ENCODE measurements at places on chromosomes 1 and 21.

- DNase-seq, result no peak
Measured at GRCh38 chr1:94045465-94046056, 75.4 kb downstream of the ABCA4 start.

- DNase-seq, result no peak
Measured at GRCh38 chr21:27202301-27202700, 235.4 kb upstream of the ADAMTS5 start.

GRCh38 chr1:41024953-41025352 is 3.4 kb upstream of the SLFNL1 start:
- no peak for DNase-seq

DNA sequence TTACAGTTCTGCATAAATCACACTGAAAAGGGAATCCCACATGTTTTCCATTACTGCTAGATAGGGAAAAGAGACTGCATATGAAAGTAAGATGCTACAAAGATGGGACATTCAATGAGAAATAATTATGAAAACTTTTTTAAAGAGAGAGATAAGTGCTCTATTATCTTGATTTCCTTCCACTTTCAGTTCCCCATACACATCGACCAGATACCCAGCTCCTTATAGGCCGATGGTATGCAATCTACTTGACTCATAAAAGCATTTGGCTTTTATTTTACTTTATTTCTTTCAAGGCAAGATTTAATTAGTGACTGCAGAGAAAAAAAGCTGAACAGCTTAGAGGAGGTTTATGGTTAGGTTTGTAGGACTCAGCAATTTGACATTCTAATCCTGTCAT is 13.1 kb downstream of the BRINP2 start:
- DNase-seq, result no peak

GRCh38 chr1:51189421-51190073 is 46.5 kb upstream of the RNF11 start:
- DNase-seq, result peak; percentile 83

DNA sequence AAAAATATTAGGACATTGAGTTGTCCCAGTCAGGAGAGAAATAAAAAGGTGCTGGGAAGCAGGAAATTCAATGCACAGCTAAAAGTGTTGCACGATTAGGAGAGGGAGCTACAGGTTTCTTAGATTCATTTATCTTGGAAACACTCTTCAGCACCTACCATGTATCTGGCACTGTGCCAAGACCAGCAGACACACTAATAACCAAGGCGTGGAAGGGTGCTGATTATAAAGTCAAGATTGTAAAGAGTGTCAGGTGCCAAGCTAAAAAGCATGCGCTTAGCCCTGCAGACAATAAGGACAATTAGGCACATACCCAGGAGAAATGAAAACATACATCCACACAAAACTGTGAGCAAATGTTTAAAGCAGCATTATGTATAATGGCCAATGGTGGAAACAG is 129.9 kb downstream of the DSCAM start:
- peak; percentile 99 for DNase-seq

- DNase-seq, result no peak
Measured at GRCh38 chr1:172812118-172812517, 153.2 kb downstream of the FASLG start.

- DNase-seq, result no peak
Measured at GRCh38 chr1:30386156-30386926, 337.0 kb downstream of the MATN1 start.

DNA sequence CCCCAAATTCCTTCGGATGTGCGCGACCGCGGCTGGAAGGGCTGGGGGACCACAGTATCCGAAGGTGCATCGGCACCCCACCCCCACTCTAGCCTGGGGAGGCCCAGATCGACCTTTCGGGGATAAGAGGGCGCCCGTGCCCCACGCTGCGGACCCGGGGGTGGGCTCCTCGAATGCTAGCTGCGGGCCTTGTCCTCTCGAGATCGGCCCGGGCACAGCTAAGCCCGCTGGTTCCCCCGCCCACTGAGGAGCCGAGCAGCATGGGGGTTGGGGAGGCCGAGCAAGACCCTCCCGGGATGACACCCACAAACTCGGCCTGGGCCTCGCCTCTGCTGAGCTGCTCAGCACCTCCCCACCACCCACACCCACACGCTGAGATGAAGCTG is 653 bp upstream of the IFFO2 start:
- no peak for DNase-seq

DNA sequence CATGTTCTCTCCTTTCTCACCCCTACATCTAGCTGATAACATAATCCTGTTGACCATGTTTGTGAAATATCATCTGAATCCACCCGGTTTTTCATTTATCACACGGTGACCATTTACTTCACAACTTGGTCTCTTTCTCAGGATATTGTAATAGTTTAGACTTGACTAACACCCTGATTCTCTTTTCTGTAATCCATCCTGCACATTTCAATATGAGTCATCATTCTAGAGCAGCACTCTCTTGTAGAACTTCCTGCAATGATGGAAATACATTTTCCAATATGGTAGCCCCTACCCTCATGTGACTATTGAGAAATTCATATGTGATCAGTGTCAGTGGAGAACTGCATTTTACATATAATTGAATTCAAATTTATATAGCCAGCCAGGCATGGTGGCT is 2.3 kb upstream of the JAM2 start:
- DNase-seq, result no peak

GRCh38 chr1:47444562-47445465 is 7.0 kb downstream of the FOXD2 start:
- no peak for DNase-seq

DNA sequence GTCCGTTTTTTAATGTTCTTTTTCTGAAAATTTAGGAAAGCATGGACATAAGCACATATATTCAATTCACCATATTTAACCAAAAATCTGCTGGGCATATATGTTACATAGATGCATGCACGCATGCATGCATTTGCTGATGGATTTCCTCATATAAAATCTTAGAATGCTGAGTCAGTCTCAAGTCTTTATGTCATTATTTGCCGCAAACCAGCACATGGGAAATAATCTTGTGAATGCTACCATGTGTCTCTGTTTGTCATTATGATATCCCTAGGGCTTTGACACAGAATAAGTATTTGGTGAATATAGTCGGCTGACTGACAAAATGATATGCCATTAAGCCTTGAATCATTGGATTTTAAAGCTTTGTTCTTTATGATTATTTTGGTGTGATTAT is 776.5 kb downstream of the KCNT2 start:
- DNase-seq, result no peak

DNA sequence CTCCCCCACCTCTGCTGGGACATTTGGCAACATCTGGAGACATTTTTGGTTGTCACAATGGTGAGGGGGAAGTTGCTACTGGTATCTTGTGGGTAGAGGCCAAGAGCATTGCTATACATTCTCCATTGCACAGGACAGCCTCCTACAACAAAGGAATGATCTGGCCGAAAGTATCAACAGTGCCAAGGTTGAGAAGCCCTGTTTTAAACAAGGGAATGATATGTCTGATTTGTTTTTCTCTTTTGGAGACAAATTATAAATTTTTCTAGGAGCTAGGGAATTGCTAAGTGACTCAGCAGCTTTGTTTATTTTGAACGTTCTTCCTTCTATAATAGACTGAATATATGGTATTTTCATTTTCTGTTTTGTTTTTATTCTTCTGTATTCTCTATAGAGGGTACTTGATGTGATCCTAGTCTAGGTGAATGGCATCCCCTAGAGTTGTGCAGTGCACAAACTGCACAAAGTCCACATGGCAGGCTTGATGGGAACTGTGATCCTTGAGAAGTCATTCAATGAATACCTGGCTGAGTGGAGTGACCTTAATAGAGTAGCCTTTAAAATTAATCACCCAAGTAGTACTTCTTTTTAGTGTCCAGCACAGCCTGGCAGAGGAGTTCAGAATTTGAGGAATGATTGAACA is 288.6 kb upstream of the USP24 start:
- no peak for DNase-seq

DNA sequence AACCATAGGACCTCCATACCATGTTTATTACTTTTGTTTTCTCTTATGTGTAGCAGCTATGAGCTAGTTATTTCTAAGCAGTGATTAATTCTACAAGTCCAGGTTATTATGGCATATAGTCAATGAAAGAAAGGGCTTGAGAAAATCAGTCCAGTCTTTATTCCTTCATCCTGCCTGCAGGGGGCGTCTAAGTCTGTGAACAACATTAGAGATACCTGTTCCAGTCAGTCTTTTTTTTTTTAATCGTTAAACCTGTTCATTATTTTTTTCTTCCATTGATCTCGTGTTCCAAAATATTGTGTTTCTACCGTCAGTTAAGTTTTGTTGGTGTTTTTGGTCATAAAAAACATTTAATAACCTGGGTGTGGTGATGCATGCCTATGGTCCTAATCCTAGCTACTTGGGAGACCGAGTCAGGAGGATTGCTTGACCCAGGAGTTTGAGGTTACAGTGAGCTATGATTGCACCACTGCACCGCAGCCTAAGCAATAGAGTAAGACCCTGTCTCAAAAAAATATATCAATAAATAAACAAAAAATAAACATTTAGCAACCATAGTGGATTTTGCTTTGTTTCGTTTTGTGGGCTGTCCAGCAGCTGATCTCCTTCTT is 29.4 kb upstream of the CD2 start:
- DNase-seq, result peak; percentile 69

DNA sequence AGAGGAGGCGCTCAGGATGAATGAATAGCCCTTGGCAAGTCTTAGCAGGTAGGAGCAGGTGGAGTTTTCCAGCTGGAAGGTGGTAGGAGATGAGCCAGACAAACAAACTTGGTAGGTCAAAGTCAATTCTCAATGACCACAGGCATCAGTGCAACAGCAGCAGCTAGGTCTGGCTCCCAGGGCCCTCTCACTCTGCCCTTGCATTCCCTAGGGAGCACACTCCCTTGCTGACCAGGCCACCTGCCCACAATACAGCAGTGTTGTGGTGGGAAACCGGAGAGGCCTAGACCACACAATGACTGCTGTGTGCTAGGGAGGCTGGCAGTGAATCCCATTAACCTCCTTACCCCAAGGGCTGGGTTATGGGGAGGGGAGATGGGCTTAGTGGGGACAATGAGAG is 13.0 kb upstream of the PAQR6 start:
- DNase-seq, result no peak

DNA sequence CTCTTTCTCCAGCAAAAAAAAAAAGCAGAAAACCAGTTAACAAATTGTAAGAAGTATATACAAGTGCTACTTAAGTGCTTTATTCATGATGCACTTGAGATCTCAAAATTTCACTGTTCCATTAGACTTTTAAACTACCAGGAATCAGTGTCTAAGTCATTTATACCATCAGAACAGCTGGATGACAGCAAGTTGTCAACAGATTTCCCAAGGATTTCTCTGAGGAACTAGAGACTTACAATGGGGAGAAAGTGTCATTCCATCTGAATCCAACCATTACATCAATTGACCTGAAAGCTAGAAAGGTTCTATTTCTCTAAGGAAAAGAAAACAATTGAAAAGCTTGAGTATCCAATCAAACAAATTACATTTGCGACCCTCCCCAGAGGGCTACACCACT is 43.8 kb downstream of the USH2A start:
- no peak for DNase-seq

GRCh38 chr1:157240495-157241184 is 102.4 kb upstream of the ETV3 start:
- DNase-seq, result no peak

- no peak for DNase-seq
Measured at GRCh38 chr1:30812076-30812475, 54.5 kb upstream of the LAPTM5 start.

DNA sequence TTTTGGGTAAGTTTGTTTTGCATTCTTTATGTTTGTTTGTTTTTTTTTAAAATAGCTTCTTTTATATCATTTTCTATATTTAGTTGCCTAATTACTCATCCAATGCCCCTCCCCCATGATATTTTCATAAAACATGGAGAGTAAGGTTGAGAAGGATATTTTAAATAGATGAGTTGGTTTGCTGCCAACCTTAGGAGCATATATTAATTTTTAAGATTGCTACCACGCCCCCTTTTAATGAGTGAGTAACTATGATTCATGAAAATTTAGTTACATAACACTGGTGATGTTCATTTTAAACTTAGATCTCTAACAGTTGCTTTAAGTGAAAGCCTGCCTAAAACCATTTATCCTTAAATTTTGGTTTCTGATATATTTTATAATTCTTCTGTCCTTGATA is 18.7 kb downstream of the TMEM50A start:
- DNase-seq, result no peak

DNA sequence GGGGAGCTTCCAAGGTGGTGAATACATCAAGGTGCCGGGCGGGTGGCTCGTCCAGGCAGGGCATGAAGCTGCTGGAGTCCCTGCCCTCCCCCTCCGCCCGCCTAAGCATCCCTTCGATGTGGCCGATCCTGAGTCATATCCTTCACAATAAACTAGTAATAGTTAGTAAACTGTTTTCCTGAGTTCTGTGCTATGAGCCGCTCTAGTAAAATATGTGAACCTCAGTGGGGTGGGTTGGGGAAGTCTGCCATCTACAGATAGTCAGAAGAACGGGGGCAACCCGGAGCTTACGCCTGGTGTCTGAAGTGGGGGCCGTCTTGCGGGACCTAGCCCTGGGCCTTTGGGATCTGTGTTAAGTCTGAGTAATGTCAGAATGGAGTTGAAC is 21.6 kb downstream of the C2CD2 start:
- DNase-seq, result no peak

GRCh38 chr1:52842643-52843310 is at the start of gene ZYG11A:
TSS of gene ZYG11A (plus strand) at chr1:52842760. CDS start at chr1:52842884, 124 bp downstream.
- DNase-seq, result peak; percentile 86

GRCh38 chr1:34126486-34126885 is 38.5 kb downstream of the CSMD2 start:
- DNase-seq, result no peak

GRCh38 chr1:116567790-116568661 is 2.8 kb downstream of the CD58 start:
- DNase-seq, result no peak

DNA sequence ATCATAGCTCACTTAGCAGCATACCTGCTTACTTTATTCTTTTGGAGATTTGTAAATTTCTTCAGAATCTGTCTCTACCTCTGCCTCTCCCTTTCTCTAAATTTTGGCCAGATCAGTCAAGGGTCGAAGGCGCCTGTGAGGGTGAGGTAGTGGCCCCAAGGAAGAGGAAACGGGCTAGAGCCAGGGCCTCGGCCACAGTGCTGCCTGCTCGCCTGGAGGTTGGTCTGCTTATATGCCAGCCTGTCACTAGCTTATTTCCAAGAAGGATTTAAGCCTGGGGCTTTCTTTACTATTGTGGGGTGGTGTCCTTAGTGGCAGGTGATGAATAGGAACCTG is 19.6 kb downstream of the PEX14 start:
- DNase-seq, result no peak

GRCh38 chr1:40806731-40807695 is 23.4 kb downstream of the KCNQ4 start:
- DNase-seq, result no peak

- DNase-seq, result no peak
Measured at GRCh38 chr1:95572962-95573361, 339.0 kb downstream of the RWDD3 start.

- DNase-seq, result no peak
Measured at GRCh38 chr1:66250478-66250877, 283.5 kb upstream of the SGIP1 start.

GRCh38 chr1:159171254-159171687 is at the start of gene CADM3:
TSS of gene CADM3 (plus strand) at chr1:159171615. CDS start at chr1:159171766, 151 bp downstream.
- DNase-seq, result peak; percentile 75

Measured in NCI-H1105 treated with DMSO at 0.1 percent for 48 hours (cell line).